T47D (cell line): ENCODE measurements at places on chromosomes 12 and 14.
A peak's percentile ranks its signal among the peaks of the same experiment; 100 is the strongest.

DNA sequence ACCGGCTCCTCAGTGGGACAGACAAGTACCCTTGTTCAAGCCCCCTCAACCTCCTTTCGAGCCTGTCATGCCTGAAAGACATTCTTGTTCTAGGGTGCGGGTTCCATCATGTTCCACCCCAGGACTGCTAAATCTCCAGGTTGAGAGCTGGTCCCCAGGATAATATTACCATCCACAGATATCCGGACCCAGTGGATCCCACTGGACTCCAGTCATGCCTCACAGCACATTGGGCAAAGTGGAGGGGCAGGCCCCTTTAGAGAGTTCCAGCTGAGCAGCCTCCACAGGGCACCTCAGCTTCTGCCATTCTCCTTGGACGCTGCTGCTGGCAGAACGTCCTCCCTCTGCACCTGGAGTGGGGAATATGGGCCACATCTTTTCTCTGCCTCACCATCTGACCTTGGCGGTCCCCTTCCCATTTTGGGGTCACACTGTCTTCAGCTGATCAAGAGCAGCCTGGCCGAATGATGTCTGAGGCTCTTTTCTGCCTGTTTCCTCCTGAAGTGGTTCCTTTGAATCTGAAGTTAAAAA is 137.4 kb downstream of the BCL11B start:
- DNase-seq, result no peak

- DNase-seq, result no peak
These were observed at the start of gene ACVRL1 for GRCh38 chr12:51907083-51907855. TSS of gene ACVRL1 (plus strand) at chr12:51907504. CDS start at chr12:51912475, 4,971 bp downstream.

GRCh38 chr12:38162708-38163441 is 153.7 kb upstream of the ALG10B start:
- DNase-seq, result no peak

DNA sequence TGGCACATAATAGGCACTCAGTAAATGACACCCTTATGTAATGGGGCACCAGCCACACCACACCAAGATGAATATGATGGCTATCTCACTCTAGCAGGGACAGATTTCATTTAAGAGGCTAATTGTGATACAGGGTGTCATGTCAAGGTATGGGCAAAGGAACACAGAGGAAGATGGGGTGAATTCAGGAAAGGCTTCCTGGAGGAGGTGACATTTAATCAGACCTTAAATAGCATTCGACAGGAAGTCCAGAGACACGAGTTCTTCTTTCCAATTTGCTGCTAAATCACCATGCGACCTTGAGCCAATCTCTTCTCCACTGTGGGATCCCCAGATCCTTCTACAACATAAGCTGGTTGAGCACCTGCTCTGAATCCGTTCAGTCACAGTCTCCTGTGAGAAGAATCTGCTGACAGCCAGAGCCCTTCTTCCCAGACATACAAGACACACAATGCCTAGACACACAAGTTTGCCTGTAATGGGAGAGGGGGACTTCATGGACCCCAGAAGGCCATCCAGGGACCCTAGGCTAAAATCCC is 1.5 kb upstream of the DTX1 start:
- DNase-seq, result no peak

- peak; percentile 98 for DNase-seq
These were observed 22.9 kb downstream of the KRT18 start for GRCh38 chr12:52971679-52972329.

GRCh38 chr14:101797856-101798255 is 36.3 kb downstream of the PPP2R5C start:
- DNase-seq, result no peak

DNA sequence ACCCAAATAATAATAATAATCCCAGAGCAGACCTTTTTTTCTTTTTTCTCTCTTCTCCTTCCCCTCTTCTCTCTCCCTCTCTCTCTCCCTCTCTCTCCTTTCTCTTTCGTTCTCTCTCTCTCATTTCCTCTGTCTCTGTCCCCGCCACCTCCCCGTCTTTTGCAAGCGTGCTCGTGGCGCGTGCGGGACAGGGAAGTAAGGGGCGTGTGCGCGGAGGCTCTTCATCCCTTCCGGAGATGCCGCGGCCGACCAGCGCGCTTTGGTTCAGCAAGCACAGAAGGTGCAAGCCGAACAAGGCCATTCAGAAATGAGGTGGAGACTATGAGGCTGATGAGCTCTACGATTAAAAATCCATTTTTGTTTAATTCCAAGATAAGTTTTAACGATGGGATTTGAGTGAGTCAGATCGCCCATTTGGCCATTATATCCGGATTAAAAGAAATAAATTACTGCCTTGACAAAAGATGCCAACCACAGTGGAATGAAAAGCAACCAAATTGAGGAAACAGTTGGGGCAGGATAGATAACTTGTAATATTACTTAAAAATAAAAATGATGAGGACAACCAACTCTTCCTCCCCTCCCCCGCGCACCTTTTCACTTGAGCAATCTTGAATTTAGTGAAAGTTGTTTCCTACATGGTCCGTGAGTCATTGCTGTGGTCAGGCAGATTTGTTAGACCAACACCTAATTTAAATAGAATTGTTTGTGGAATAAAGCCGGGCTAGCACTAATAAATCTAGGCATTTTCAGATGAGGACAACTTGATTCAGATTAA is 1.2 kb upstream of the AMIGO2 start:
- peak; percentile 64 for DNase-seq
